Activated naive CD4-positive, alpha-beta T cell (primary cell): ENCODE measurements at places on chromosomes 11 and 22.

- no peak for DNase-seq
Observed at GRCh38 chr22:23822101-23822671, 16.6 kb downstream of the DERL3 start.

DNA sequence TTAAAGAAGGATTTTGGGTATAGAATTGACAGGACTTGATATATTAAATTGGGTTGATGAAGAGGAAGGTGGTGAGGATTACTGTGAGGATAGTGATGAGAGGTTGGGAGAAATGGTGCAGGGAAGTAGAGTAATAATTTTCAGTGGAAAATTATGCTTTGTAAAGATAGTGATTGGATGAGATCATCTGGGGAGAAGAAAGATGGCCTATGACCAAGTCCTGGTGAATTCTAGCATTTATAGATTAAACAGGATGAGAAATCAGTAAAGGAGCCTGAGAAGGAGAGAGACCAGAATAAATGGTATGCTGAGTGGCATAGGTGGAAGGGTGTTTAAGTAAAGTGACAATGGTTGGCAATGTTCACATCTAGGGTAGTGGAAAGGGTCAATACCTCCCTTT, 15.0 kb downstream of the IPO7 start:
- no peak for DNase-seq

- DNase-seq: no peak
Observed at GRCh38 chr11:35334385-35335090, 84.8 kb downstream of the SLC1A2 start.

DNA sequence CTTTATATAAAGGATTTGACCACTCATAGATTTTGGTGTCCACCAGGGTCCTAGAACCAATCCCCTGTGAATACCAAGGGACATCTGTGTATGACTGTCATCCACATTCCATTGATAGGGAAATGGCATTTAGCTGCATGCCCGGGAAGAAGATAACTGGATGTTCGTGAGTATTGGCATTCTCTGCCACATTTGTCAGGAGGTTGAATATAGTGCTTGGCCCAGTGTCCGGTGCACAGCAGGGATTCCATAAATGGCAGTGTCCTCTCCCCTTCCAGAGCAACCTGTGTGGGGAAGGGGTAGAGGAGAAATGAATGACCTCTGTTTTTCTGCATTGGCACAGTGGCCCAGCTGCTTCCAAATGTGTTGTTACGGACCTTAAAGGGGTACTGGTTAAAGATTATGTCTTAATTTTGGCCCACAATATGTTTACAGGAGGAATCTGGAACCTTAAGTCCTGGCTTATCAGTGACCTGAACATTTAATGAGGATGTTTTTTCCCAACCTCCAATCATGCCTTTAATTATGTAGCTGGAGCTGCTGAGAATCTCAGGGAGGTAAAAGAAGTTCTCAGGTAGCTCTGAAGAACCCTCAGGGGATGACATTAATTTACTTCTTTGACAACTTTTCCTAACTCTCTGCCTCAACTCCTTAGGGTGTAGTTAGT, 33.6 kb upstream of the OR4B1 start:
- no peak for DNase-seq

GRCh38 chr11:57340039-57340615, 2.0 kb downstream of the P2RX3 start:
- DNase-seq: no peak

- DNase-seq: no peak
Observed at GRCh38 chr22:36469094-36469710, 12.2 kb downstream of the TXN2 start.

DNA sequence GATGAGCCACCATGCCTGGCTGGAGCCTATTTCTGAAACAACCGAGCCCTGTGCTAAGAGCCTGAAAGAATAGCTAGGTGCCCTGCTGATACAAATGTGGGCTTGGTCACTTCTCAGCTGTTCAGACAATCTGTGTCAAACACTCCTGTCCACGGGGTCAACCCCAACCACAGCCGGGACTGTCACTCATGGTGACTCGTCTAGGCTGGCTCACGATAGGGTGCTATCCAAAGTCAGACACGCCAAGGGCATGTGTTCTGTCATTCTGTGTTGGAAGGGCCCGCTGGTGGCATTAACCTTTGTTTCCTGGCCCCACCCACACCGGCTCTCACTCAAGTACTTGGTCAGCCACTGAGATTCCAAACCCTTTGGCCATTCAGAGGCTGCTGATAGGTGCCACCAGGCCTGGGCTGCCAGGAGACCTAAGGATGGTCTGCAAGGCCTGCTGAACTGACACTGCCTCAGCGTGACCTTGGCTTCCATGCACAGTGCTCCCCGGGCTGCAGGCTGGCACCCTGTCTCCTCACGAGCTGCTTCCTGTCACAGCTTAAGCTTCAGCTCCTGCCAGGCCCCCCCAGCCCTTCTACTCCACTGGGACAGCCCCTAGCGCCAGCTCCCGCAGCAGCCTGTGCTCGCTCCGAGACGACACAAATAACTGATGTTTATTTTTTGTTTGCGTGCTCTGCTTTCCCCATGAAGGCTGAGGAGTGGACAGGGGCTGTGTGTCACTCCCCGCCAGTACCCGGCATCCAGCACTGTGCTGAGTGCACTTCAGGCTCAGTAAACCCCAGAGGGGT, 14.2 kb upstream of the CDC42BPG start:
- no peak for DNase-seq

DNA sequence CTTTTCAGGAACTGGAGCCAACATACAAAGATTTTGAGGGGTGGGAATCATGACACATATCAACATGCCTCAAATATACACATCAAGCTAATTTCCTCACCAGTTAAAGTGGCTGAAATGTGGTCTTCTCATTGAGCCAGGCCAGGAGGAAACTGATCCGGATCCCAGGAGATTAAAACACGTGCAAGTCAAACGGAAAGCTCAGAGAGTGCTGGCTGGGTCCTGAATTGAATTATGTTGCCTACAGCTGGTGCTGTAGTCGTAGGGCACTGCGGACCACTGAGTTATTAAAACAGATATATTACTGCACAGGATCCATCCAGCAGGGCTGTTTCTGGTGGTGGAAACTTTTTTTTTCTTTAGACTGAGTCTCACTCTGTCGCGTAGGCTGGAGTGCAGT, 14.1 kb upstream of the WNT7B start:
- no peak for DNase-seq

DNA sequence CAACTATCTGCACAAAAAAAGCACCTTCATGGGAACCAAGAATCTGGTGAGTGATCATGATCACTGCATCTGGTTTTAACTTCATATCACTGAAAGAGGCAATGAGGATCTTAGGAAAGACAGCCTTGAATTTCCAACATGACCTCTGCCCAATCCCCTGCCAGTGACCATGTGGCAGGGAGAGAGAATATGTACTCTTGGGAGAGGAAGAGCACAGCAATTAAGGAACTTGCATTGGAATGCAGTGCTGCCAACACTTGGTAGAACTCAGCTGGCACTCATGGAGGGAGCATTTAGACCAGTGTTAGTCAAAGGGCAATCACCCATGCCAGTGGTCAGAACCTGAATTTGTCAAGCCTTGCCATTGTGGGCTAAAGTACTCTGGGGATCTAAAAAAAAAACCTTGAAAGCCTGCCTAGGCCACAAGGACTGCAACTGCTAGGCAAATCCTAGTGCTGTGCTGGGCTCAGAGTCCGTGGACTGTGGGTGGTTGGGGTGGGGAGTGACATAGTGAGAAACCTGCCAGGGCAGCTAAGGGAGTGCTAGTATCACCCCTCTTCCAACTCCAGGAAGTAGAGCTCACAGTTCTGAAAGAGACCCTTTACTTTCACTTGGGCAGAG, 23.1 kb downstream of the JRKL start:
- DNase-seq: no peak

DNA sequence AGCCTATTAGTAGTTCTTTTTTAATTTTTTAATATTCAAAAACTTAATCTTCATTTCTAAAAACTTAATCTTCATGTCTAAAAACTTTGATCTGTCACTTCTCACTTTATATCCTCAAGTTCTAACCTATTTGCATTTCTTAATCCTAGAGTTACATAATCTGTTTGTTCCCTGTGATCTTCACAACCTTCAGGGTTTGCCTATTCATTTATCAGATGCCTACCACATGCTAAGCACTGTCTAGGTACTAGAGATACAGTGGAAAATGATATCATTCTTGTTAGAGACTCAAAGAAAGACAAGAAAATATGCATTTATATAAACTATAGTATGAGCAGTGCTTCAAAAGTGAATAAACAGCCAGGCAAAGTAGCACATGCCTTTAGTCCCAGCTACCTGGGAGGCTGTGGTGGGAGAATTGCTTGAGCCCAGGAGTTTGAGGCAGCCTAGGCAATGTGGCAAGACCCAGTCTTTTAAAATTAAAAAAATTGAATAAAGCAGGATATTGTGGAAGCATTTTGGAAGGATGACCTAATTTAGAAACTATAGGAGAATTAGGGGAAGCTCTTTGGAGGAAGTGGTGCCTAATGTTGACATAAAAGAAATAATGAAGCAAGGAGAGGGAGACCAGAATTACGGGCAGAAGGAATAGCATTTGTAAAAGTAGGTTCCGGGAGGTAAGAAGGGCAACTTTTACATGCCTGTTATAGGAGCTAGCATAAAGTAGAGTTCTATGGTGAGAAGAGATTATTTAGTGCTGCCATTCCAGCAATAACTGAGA, 54.4 kb upstream of the GRK2 start:
- no peak for DNase-seq

DNA sequence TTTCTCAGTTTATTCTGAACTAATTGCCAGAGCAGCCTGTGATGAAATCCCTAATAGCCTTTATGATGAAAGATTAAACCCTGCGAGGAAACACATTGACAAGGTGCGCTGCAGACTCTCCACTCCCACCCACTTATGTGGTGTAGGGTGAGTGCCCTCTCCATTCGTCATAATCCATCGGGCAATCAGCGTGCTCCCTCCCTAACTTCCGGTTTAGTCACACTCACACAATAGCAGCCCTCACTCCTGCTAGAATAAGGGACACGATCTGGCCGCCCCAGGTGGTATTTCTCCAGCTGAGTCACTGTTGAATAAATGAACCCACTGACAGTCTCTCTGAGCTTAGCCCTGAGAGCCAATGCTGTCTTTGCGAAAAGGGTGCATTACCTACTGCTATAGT, 188.3 kb downstream of the OPCML start:
- no peak for DNase-seq

DNA sequence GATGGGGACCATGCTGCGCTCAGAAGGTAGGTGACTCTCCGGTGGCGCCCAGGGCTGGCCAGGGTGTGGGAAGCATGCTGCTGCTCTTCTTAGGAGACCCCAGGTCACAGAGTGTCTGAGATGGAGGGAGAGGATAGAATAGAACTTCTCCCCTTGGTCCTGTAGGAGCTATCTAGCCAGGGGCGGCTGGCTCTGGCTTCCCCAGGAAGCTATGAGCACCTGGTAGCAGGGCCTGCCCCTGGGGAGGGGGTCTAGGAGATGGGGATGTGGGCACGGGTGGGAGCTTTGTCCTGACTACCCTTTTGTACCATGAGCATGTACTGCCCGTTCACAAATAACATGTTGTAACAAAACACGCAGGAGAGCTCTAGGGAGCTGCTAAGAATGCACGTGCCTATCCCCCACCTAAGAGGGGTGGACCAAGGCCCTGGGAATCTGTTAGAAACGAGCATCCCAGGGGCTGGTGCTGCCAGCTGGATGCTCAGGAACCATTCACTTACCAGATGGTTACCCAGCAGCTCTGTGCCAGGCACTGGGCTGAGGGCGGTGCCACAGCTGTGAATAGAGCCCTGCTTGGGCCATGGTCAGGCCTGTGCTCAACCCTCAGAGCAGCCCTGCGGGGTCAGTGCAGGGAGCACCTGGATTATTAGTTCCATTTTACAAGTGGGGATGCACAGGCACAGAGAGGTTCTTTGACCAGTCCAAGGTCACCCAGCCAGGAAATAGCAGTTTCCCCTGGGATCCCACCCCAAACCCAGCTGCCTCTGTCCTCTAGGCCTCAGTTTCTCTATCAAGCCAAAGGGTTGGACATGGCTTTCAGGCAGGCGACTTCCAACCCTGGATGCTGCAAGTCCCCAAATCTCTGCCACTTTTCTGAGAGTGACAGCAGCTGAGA, 2.2 kb downstream of the SLC39A13 start:
- no peak for DNase-seq

- DNase-seq: peak; percentile 40
Observed at GRCh38 chr11:63553759-63554158, 9.4 kb downstream of the PLAAT2 start.
